ENCODE measurements at places on chromosomes 16 and 17.
A peak's percentile ranks its signal among the peaks of the same experiment; 100 is the strongest.

DNA sequence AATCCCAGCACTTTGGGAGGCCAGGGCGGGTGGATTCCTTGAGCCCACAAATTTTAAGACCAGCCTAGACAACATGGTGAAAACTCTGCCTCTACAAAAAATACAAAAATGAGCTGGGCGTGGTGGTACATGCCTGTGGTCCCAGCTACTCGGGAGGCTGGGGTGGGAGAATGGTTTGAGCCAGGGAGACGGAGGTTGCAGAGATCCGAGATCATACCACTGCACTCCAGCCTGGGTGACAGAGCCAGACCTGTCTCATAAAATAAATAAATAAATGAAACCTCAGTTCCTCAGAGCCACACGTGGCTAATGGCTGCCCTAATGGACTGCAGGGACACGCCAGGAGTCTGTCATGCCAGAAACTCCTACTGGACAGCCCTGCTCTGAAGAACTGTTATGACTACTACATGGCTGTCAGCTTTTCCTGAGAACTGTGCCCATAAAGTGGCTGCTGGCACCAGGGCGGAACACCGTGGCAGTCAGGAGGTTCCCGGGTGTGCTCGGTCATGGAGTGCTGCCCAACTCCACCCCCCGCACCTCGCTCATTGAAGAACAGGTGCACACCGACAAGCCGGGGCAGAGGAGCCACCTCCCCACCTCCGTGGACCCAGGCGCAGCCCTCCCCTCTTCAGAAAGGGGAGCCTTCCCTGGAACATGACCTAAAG, 4.3 kb downstream of the TMEM11 start:
- DNase-seq: no peak

DNA sequence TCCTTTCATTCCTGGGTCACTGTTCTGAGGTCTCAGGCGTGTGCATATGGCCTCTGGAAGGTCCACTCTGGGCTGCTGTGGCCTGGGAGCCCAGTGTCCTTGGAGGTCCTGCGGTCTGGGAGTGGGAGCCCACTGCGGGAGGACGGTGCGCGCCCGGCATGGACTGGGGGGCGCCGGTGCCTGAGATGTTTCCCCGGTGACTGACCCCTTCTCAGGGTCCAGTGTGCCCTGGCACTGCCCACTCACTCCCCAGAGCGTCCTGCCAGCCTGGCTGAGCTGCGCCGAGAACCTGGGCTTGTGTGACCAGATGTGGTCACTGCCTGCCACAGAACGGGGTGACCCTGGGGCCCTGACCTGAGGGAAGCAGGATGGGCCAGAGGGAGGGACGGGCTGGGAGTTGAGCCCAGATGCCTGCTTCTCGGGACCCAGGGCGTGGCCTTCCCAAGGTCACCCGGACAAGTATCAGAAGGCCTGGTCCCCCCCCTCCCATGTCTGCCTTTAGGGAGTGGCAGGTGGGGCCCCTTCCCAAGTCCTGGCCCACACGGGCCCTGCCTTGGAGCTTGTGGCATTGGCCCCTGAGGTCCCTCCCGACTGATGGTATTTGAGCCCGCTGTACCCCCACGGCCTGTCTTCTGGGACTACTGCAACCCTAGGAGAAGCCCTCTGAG, 1.1 kb upstream of the RHBDL1 start:
- no peak for DNase-seq

DNA sequence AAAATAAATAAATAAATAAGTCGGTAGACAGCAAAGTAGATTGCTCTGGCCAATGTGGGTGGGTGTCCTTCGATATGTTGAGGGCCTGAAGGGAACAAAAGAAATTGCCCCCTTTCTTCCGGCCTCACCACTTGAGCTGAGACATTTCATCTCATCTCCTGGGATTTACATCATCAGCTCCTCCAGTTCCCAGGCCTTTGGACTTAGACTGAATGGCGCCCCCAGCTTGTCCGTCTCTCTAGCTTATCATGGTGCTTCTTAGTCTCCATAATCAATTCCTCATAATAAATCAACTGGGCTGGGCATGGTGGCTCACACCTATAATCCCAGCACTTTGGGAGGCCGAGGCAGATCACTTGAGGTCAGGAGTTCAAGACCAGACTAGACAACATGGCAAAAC, 13.8 kb upstream of the HAP1 start:
- no peak for DNase-seq

GRCh38 chr16:22141767-22142166, 20.5 kb upstream of the SDR42E2 start:
- no peak for DNase-seq

GRCh38 chr16:82226327-82226726, 56.3 kb upstream of the MPHOSPH6 start:
- DNase-seq: no peak

- DNase-seq: no peak
Measured at GRCh38 chr16:72211110-72211509, 39.2 kb upstream of the PMFBP1 start.

GRCh38 chr17:44648963-44649362, 7.3 kb upstream of the MEIOC start:
- DNase-seq: no peak

- no peak for DNase-seq
Measured at GRCh38 chr17:80585890-80586845, 41.5 kb downstream of the RPTOR start.

DNA sequence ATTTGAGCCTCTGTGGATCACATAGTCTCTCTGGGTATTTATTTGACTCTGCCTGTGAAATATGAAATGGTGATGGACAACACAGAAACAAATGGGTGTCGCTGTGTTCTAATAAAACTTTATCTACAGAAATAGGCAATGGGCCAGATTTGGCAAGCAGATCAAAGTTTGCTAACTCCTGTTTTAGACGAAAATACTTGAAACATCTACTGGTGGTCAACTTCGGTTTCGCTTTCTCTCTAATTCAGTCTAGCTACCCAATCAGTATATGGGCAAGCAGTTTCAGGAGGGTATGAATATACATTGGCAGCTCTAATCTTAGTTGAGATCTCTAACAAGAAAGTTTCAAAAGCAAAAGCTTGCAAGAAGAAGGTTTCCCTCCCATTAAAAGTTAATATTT, 60.1 kb upstream of the DYNLRB2 start:
- no peak for DNase-seq

GRCh38 chr17:63996430-63997182, 1.5 kb upstream of the PRR29 start:
- DNase-seq: no peak

GRCh38 chr17:213286-214105, 32.0 kb upstream of the DOC2B start:
- no peak for DNase-seq

GRCh38 chr17:16013943-16014407, 14.4 kb downstream of the TTC19 start:
- no peak for DNase-seq

DNA sequence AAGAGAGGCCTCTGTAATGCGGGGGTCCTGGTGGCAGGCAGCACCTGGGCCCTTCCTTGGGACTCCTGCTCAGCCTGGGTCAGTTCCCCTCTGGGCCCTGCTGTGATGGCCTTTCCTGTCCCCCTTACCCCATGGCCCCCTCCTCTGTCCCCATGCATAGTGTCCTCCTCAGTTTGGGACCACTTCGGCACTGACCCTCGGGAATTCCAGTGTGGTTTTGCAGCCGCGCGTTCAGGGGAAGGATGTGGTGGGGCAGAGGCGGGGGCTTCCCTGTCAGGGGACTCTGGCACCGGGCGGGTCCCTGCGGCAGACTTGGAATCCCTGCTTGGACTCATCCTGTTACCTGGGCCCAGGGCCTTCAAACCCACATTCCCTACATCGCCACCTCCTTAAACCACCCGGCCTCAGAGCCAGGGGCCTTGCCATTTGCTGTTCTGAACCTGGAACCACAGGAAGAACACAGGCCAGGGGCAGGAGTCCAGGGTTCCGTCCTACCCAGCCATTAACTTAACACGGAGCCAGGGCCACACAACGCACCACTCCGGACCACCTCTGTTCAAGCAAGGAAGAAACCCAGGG, 31.4 kb upstream of the EIF1 start:
- DNase-seq: no peak

- no peak for DNase-seq
Measured at GRCh38 chr17:50111673-50112655, 16.8 kb downstream of the PDK2 start.

DNA sequence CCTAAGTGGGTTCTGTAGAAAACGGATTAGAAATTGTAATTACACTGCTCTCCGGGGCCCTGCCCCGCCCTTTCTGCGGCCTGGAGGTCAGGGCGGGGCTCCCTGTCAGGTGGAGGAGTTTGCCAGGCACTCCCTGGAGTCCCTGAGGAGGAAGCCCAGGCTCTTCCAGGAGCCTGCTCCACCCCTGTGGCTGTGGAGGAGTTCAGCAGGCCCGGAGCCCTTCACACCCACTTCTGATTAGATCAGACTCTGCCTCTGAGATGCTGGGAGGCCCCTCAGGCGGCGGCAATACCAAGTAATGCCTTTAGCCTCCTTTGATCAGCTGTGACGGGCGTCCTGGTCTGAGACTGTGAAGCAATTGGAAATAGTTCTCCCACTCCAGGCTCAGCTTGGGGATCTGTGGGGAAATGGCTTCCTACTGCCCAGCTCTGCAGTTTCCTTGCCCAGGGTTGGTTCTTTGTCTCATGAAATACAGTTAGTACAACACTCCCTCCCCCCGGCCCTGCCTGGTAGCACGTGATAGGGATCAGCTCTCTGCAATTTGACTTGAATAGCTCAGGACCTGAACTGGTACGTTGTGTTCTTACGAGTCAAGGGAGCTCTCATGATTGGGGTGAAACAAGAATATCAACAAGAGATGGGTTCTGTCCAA, 22.3 kb downstream of the BAIAP2 start:
- peak; percentile 73 for DNase-seq

DNA sequence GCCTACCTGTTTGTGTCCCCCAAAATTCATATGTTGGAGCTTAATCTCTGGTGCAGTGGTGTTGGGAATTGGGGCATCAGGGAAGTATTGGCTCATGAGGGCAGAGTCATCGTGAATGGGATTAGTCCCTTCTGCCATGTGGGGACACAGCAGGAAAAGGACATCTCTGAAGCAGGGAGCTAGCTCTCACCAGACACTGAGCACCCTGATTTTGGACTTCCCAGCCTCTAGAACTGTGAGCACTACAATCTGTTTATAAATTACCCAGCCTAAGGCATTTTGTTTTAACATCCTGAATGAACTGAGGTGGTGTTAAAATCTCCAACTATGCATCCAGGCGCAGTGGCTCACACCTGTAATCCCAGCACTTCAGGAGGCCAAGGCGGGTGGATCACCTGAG, 206.0 kb downstream of the SEC14L1 start:
- DNase-seq: no peak

- DNase-seq: peak; percentile 79
Measured at GRCh38 chr17:77734371-77735080, 224.0 kb upstream of the TNRC6C start.

GRCh38 chr16:677316-678190, 2.1 kb downstream of the RHBDL1 start:
- DNase-seq: no peak

DNA sequence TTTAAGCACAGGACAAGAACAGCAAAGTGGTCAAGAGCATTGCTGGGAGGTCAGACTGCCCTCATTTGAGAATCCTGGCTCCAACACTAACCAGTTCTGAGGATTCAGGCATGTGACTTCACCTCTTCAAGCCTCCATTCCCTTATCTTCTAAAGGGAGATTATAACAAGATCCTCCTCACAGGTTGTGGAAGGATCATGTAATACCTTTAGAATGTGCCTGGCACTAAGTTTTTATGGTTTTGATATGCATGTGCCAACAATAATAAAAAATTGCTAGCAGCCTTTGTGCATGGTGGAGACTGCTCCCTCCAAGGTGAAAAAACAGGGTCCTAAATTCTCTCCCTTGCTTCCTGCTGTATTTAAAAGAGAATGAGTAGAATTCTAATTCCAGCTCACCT, 36.0 kb upstream of the ADAMTS18 start:
- no peak for DNase-seq

GRCh38 chr16:85717393-85718152, 28.8 kb upstream of the GINS2 start:
- peak; percentile 89 for DNase-seq

DNA sequence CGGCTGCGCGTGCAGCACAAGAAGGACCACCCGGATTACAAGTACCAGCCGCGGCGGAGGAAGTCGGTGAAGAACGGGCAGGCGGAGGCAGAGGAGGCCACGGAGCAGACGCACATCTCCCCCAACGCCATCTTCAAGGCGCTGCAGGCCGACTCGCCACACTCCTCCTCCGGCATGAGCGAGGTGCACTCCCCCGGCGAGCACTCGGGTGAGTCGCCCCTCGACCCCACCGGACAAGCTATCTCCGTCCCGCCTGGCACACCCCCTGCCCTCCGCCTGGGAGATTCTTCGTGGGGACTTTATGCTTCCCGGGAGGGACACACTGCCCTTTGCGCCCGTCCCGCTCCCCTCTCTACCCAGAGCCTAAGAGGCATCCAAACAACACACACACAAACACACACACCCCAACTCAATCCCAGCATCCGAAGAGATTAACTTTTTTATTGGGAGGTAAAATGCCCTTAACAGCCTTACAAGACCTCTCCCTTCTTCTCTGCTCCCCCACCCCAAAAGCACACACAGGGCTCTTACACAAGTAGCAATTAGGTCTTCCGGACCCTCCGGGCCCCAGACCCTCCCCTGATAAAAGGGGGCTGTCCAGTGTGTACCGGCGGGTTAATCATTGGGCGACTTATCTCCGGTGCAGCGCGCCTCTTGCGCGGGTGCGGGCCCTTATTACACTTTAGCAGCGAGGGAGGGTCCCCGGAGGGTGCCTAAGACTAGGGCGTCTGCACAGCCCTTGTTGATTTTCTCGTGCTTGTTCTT, 2.1 kb downstream of the SOX9 start:
- peak; percentile 80 for DNase-seq

DNA sequence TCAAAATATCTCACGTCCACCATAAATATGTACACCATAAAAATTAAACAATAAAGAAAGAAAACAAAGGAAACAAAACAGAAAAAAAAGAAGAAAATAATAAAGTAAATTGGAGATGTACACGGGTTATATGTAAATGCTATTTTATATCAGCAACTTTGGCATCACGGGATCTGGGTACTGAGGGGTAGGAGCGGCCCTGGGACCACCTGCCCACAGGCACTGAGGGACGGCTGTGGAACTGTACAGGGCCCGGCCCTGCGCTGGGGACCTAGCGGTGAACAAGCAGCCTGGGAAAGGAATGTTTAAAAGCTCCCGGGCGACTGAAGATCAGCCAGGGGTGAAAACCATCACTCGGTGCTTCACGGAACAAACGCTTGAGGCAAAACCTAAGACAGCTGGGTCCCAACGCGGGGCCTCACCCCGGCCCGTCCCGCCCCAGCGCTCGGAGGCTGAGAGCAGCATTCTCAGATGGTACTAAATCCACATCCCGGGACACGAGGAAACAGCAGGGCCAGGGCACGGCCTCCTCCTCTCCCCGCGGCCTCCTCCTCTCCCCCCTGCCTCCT, 31.2 kb downstream of the NXN start:
- DNase-seq: peak; percentile 71

DNA sequence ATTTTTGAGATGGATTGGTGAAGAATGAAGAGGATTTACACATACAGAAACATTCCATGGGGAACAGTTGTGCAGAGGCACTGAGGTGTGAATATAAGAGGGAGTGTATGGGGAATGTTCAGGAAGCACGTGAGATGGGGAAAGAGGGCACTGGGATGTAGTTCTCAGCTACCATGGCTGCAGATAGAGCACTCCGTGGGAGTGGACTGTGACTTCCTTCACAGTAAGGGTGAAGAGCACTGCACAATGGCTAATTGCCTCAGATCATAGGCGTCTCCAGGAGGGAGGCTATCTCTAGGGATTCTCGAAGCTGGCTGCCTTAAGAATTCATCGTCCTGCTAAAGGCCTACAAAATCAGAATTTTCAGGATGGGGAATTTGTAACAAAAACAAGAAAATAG, 7.0 kb downstream of the YPEL2 start:
- DNase-seq: no peak

GRCh38 chr16:23379707-23380106, 73.3 kb downstream of the COG7 start:
- no peak for DNase-seq
